Esophagus muscularis mucosa (tissue), 4 donors: ENCODE measurements at places on chromosomes 11 and 22. TPM values are rescaled to one million over a fixed set of nuclear protein-coding genes. Genes with fewer than 3 reads are reported as not detected.

RNH1 gene
- 367 TPM for total RNA-seq

MYOD1 gene
- not detected for total RNA-seq

RASD2 gene
- 19.1 TPM for total RNA-seq

MPPED2 gene
- 2.5 TPM for total RNA-seq

MPST gene
- total RNA-seq: 205 TPM

NPTXR gene
- 8.8 TPM for total RNA-seq

- no peak overlapping the region for H3K4me3 ChIP-seq
- no peak overlapping the region for H3K27ac ChIP-seq
- H3K27me3 ChIP-seq: peaks cover 85% of the 10 kb centered on the region
Observed at GRCh38 chr11:119876841-119877240, 147.8 kb upstream of the NECTIN1 start.

DNA sequence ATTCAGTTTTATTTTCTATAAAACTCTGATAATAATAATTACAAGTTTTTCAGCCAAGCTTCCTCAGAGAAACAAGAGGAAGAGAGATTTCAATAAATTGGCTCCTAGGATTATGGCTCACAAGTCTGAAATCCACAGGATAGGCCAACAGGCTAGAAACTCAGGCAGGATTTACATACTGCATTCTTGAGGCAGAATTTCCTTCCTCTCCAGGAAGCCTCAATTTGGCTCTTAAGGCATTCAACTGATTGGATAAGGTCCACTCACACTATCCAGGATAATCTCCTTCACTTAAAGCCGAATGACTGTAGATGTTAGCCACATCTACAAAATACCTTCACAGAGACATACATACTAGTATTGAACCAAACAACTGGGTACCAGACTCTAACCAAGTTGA lies 120.3 kb upstream of the FAT3 start:
- H3K36me3 ChIP-seq: no peaks in the 10 kb centered on the region

DNA sequence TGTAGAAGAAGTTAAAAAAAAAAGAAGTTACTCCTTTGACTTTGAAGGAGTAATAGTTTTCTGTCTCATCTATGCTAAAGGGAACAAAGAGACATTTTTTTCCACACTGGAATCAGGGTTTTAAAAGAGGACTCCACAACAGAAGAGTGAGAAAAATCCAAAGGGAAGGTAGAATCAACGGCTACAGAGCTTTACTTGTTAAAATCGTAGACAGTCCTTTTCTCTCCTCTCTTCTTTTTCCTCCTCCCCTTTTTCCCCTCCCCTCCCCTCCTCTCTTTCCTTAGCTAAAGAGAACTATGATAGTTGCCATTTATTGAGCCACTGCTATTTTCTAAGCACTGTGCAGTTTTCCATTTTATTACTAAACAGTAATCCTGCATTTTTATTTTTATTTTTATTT lies 29.2 kb downstream of the DDIAS start:
- H3K4me1 ChIP-seq: no peaks in the 10 kb centered on the region
- no peak for DNase-seq
- H3K36me3 ChIP-seq: no peaks in the 10 kb centered on the region

DNA sequence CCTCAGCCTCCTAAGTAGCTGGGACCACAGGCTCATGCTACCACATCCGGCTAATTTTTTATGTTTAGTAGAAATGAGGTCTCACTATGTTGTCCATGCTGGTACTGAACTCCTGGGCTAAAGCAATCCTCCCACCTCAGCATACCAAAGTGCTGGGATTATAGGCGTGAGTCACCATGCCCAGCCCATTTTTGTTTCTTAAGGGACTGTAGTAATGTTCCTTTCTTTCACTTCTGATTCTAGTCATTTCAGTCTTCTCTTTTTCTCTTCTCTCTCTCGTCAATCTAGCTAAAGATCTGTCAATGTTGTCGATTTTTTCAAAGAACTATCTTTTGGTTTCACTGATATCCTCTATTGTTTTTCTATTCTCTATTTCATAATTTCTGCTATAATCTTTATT lies 111.0 kb upstream of the APOA1 start:
- H3K27me3 ChIP-seq: no peaks in the 10 kb centered on the region
- DNase-seq: no peak
- no peaks in the 10 kb centered on the region for H3K36me3 ChIP-seq
- no peaks in the 10 kb centered on the region for H3K4me1 ChIP-seq

- no peaks in the 10 kb centered on the region for H3K27me3 ChIP-seq
- peak overlapping the region; percentile 55 for H3K27ac ChIP-seq
- peaks cover 18% of the 10 kb centered on the region for H3K4me1 ChIP-seq
- no peak overlapping the region for H3K4me3 ChIP-seq
Observed at GRCh38 chr11:64619811-64620380, 28.9 kb downstream of the SLC22A12 start.

DNA sequence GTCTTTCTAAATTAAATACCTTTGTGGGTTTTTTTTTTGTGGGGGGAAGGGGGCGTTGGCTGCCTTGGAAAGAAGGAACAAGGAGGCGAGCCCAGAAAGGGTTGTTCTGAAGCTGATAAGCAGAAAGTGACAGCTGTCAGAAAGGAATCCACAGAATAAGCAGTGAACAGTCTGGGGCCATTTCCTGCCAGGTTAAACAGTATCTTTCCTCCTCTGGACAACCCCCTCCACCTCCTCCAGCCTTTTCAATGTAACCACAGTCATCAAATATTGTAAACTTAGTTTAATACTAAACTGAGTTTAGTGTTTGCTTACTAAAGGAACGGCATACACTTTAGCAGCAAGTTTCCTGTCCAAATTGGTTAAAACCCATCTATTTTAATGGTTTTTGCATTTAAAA lies 271.2 kb upstream of the SYN3 start:
- H3K4me3 ChIP-seq: no peak overlapping the region
- H3K27me3 ChIP-seq: no peaks in the 10 kb centered on the region
- no peaks in the 10 kb centered on the region for H3K36me3 ChIP-seq
- no peak overlapping the region for H3K27ac ChIP-seq
- DNase-seq: no peak

- no peak overlapping the region for H3K27ac ChIP-seq
- no peak overlapping the region for H3K4me3 ChIP-seq
- H3K36me3 ChIP-seq: no peaks in the 10 kb centered on the region
- DNase-seq: no peak
Observed at GRCh38 chr11:62863687-62864335, 16.9 kb upstream of the SLC3A2 start.

DNA sequence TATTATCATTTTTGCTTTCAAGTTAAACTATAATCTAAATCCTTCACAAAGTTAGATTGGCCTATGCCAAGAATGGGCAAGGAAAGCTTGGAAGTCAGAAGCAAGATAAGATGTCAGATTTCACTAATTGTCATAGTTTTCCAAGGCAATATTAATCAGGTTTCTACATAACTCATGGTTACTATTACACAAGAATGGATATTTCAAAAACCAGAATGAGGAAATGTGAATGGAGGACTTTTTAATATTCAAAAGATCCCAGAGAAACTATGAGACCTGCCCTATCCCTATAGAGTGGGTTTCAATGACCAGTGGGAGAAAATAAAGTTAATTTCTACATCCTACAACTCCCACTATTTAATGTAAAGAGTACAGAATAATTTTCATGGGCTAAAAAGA lies 203.2 kb downstream of the CASP12 start:
- H3K4me3 ChIP-seq: no peak overlapping the region
- H3K27ac ChIP-seq: no peak overlapping the region
- no peaks in the 10 kb centered on the region for H3K4me1 ChIP-seq
- H3K27me3 ChIP-seq: no peaks in the 10 kb centered on the region
